ENCODE measurements at places on chromosomes 4 and X. TPM values are rescaled to one million over a fixed set of nuclear protein-coding genes. Genes with fewer than 3 reads are reported as not detected.

Gene SLC9B1
- total RNA-seq = 0.28 TPM

Gene CTAG1B
- not detected for total RNA-seq

Gene GPAT3
- 46.2 TPM for total RNA-seq

Gene FAM149A
- total RNA-seq = 1.6 TPM

Gene CLGN
- 5.2 TPM for total RNA-seq

Gene SMARCA5
- total RNA-seq = 25.5 TPM

Gene MXRA5
- not detected for total RNA-seq

Gene KLKB1
- total RNA-seq = 0.03 TPM

Gene EREG
- total RNA-seq = 50.5 TPM

Gene HTN3
- total RNA-seq = not detected

Gene CPLX1
- 0.55 TPM for total RNA-seq

Gene GPRIN3
- total RNA-seq = 4.1 TPM

Gene ADGRG2
- total RNA-seq = 6.0 TPM

Gene GPC4
- 0.01 TPM for total RNA-seq

Gene SOX3
- total RNA-seq = not detected

Gene TENM3
- 1.3 TPM for total RNA-seq

Measured in A549 treated with DMSO at 1 μM for 4 hours (cell line).